ENCODE measurements at places on chromosomes 11 and 22.

GRCh38 chr22:27775087-27775698 lies 26.4 kb downstream of the MN1 start:
- DNase-seq: no peak

- DNase-seq: no peak
These were observed 20.5 kb upstream of the SCGB1A1 start for GRCh38 chr11:62398011-62398994.

GRCh38 chr22:36546932-36547331 lies 18.0 kb upstream of the EIF3D start:
- no peak for DNase-seq

DNA sequence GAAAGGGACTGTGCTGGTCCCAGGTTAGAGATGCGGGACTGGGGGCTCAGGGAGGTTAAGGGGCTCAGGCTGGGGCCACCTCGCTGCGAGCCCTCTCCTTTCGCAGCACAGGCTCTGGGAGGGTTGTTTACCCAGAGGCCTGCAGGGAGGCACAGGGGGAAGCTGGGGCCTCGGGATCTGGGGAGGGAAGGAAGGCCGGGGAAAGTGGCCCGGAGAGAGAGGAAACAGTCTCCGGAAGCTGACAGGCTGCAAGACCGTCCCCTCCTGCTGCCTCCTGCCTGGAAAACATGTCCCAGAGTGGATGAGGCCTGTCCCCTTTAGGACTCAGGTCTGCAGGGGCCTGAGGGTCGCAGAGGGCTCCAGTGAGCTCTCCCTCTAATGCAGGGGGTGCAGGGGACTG lies 45.4 kb downstream of the MYO7A start:
- no peak for DNase-seq

GRCh38 chr11:82194521-82194920 lies 539.1 kb downstream of the FAM181B start:
- DNase-seq: no peak

DNA sequence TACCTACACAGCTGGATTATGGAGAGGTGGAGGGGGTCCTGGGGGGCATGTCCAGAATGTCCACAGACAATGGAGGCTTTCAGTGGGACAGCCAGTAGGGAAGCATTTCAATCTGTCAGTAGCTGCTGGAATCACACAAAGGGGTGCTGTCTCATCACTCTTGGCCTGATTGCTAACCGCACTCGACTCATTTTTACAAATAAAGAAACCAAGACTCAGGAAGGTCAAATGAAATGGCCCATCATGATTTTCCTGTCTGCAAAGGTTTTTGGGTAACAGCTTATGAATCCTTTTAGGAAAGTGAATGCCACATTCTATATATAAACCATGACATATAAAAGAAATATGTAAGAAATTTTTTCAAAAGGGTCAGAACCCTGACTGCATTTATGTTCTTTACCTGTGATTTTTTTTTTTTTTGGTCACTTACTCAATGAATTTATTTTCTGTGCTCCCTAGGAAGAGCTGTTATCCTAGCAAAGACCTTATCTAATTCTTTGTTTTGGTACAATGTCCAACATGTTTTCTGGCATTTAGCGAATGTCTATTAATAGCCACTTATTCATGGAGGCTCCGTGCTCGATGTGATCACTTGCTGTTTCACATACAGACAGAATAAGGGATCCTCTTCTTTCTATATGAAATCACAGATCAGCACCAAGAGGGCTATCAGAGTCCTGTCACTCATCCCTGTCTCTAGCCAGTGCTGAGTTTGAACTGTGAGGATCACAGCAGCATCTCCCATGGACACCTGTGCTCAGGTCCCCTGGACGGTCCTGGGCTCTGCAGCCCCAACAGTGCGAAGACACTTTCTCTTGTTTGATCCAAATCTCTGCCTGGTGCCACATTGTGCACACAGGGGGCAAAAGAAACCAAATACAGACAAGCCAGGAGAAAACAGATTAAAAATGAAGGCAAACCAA lies 979.7 kb downstream of the NTM start:
- no peak for DNase-seq

- no peak for DNase-seq
These were observed 9.2 kb downstream of the FXYD2 start for GRCh38 chr11:117815262-117815803.

DNA sequence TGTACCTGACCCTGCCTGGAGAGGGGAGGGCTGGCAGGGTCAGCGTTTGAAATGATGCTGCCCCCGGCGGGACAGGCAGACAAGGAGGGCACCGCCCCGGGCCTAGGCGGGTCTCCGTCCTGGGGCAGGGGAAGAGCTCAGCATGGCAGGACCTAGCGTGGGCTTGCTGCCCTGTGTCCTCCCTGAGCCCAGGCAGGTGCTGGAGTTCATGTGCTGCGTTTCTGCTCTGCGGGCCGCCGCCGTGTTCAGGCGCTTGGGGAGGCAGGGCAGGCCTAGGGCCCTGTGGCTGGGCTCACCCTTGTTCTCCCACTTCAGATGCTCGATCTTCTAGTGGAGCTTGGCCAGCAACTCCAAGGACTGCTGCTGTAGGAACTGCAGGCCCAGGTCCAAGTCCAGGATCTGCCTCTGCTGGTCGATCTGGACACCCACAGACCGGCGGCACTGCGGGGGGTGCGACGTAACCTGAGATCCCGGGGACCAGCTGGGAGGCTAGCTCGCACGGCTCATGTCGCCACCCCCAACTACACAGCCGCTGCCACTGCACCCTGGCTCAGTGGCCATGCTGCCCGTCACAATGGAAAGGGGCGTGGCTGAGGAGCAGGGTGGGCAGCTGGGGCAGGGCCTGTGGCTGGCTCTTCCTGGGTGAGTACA lies 84.4 kb downstream of the MED15 start:
- peak; percentile 57 for DNase-seq

DNA sequence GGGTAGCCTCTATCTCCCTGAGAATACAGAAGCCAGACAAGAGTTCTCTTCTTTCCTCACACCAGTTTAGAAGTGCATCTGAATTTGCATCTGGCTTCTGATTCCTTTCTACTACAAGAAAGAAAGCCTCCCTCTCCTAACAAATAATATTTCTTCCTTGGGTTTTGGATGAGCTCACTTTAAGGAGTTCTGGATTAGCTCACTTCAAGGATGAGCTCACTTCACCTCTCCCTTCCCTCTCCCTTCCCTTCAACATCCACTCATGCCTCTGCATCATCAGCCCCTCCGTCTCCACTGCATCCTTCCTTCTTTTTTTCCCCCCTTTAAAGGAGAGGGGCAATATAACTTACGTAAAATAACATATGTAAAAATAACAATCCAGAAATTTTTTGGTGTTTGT lies 1.6 kb upstream of the MTNR1B start:
- DNase-seq: no peak

DNA sequence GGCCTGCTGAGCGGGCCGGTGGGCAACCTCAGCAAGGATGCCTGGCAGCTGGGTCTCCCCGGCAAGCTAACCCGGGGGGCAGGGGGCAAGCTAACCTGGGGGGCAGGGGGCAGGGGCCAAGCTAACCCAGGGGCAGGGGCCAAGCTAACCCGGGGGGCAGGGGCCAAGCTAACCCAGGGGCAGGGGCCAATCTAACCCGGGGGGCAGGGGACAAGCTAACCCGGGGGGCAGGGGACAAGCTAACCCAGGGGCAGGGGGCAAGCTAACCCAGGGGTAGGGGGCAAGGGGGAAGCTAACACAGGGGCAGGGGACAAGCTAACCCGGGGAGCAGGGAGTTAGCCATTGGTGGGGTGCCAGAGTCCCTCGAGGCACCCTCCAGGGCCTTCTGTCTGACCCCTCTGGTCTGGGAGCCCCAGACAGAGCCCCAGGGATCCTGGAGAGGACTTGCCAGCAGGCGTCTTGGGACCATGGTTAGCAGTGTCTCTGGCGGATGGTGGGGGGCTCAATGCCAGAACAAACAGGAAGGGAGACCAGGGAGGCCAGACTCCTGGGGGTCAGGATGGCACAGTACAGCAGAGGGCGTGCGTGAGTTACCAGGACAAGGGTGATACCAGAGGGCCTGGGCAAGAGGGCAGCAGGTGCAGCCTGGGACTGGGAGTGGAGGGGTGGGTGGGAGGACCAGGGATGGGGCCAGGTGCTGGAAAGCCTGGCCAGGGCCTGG lies 16.1 kb downstream of the IGF2 start:
- DNase-seq: no peak

- DNase-seq: no peak
These were observed 148.2 kb downstream of the PARVA start for GRCh38 chr11:12525466-12526055.

- no peak for DNase-seq
These were observed 120.0 kb upstream of the SERPIND1 start for GRCh38 chr22:20653795-20654342.

DNA sequence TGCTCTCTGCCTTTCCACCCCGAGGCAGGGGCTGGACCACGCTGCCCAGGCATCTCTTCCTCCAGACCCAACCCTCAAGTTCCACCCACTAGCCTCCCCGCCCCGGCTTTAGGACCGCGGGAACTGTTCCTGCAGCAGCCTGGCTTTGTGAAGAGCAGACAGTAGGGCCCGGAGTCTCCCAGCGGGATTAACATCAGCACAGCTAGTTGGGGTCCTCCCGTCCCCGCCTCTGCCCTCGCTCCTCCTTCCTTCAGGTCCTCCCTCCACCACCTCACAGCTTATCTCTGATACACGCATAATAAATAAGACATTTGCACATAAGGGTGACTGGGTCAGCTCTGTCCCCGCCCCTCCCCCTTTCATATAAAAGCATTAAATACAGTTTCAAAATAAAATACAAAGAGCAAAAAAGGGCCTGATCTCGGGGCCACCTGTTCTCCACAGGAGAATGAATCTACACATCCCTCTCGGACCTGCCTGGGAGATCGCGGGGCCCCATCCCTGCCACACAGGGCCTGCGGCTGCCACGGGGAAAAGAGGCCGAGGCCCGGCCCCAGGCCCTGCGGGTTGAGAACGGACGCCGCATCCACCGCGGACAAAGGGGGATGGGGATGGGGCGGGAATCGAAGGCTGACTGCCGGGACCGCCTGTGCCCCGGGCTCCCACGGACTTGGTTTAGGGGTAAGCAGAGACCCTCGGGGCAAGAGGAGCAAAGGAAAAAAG lies 6.5 kb downstream of the ZFTA start:
- DNase-seq: peak; percentile 67

DNA sequence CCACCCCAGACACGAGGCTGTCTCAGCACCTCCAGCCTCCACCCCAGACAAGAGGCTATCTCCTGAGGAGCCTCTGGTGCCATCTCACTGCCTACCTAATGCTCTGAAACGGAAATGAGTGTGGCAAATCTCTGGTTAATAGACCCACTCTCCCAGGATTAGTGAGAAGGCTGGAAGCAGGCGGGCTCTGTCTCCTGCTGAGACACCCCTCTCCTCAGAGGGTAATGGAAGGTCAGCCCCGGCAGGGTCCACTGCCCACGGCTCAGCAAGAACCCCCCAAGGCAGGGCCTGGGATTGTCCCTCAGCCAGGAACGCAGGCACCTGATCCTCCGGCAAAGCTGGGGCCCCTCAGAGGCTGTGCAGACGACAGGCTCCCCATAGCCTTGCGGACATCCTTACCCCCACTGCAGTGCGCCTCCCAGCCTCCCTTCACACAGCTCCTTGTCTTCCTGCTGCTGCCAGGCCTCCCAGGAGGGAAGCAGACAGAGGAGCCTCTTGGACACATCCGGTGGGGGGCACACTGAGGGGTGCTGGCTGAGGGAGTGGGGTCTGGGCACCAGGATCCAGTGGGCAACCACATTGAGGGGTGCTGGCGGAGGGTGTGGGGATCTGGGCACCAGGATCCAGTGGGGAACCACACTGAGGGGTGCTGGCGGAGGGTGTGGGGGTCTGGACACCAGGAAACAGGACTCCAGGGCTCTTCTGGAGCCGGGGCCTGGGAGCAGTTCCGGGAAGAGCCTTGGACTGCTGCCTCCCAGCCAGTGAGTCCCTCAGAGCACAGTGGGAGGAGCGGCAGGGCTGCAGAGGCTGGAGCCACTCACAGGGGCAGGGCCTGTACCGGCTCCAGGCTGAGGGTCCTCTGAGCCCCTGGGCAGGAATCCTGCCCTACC lies 13.1 kb downstream of the CHID1 start:
- DNase-seq: no peak

GRCh38 chr11:69037074-69037473 lies 11.7 kb upstream of the TPCN2 start:
- no peak for DNase-seq

- no peak for DNase-seq
These were observed 5.2 kb downstream of the IFT27 start for GRCh38 chr22:36770513-36771231.

DNA sequence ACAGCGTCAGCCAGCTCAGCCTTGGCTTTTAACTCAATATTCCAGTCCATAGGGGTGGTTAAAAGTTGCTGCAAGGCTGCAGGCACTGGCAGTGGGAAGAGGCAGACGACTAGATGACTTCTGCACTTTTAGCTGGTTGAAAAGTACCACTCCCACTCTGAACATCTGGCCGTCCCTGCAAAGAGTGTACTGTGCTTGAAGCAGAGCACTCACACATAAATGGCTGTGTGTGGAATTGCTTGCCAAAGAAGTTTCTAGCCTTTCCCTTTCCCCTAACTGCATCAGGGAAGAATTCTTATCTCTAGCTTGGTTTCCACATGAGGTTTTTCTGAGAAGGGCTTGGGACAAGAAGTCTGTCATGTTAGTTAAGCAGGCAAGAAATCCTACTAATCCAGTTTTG lies 5.1 kb upstream of the PHLDB1 start:
- no peak for DNase-seq

DNA sequence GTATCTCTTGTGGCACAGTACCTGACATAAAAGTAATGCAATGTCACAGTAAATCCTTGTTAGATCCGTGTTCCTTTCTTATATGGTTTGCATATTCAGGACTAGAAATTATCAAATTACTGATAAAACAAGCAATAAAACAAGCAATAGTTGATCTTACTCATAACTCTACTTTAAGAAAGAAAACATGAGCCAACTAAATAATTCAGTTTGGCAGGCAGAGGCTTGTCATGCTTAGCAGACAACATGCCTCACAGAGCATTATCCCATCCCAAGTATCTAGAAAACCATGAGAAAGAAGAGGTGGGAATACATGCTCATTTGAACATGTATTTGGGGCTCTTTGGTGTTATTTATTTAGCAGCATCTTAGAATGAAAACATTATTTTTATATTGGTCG lies 241.9 kb downstream of the SOX6 start:
- peak; percentile 44 for DNase-seq

- no peak for DNase-seq
These were observed 2.7 kb upstream of the VPS37C start for GRCh38 chr11:61163714-61164605.

GRCh38 chr22:42070517-42071422 lies at the start of gene NAGA:
NAGA (minus strand) TSS chr22:42070812; CDS start chr22:42070297, 515 bp downstream.
- peak; percentile 92 for DNase-seq

DNA sequence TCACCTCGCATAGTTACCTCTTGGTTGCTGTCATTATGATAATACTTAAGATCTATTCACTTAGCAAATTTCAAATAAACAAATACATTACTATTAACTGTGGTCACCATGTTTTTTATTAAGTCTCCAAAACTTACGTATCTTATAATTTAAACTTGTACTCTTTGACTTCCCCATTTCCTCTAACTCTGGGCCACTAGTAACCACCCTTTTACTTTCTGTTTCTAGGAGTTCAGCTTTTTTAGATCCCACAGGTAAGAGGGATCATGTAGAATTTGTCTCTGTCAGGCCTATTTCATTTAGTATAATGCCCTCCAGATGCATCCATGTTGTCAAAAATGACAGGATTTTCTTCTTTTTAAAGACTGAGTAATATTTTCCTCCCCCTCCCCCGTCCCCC lies 212.4 kb upstream of the C11orf87 start:
- DNase-seq: no peak

- no peak for DNase-seq
These were observed 19.3 kb downstream of the MOB2 start for GRCh38 chr11:1467270-1467669.
